AG08395 (cell line): ENCODE measurements at places on chromosomes 11 and 22.

GRCh38 chr22:49540084-49540912 lies 287.4 kb downstream of the BRD1 start:
- DNase-seq, result no peak

GRCh38 chr11:8263109-8263768 lies 439 bp downstream of the LMO1 start:
- DNase-seq, result no peak

- no peak for DNase-seq
Observed at GRCh38 chr11:63951779-63952536, 13.2 kb downstream of the NAA40 start.

DNA sequence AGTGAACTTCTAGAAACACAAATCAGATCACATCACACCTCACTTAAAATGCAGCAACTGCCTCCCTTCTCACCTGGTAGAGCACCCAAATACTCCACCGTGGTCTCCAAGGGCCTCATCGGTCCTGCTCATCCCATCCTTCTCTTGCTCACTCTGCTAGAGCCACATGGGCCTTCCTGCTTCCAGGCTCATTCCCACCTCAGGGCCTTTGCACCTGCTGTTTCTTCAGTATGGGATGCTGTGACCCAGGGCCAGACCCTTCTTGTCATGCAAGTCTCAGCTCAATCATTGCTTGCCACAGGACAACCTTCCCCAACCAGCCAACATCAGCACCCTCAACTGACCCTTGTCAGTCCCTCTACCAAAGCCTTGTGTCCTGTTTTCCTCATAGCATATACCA lies 124.9 kb downstream of the GALNT18 start:
- DNase-seq, result no peak

GRCh38 chr11:92154611-92155010 lies 70.0 kb upstream of the FAT3 start:
- DNase-seq, result no peak

DNA sequence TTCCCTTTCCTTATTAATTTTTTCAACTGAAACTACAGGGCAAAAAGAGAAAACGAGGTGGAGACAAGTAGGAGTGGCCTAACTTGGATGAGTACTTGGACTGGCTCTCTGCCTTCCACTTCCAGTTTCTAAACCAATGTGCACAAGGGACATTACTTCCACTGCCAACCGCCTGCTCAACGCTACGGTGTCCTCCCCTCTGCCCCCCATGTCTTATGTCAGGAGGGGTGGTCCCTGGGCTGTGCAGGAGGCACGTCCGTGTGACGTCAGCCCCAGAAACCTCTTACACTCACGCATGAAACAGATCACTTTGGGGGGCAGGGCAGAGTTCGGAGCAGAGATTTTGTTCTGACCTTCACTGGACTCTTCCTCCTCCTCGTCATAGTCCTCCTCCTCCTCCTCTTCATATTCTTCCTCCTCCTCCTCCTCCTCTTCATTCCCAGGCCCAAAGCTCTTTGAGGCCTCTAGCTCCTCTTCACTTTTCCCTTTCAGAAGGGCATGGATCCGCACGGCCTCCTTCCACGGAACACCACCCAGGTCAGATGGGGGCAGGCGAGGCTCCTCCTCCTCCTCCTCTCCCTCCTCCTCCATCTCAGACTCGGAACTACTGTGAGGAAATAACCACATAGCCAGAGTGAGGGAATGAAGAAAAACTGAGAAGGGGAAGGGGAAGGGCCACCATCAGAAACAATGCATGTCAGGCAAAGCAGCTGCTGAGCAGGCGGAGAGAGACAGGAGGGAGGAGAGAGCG lies 57.4 kb upstream of the BID start:
- peak; percentile 42 for DNase-seq

GRCh38 chr11:62143727-62144126 lies 19.9 kb downstream of the INCENP start:
- DNase-seq, result no peak

- DNase-seq, result no peak
Observed at GRCh38 chr11:129184581-129184980, 7.5 kb downstream of the ARHGAP32 start.

DNA sequence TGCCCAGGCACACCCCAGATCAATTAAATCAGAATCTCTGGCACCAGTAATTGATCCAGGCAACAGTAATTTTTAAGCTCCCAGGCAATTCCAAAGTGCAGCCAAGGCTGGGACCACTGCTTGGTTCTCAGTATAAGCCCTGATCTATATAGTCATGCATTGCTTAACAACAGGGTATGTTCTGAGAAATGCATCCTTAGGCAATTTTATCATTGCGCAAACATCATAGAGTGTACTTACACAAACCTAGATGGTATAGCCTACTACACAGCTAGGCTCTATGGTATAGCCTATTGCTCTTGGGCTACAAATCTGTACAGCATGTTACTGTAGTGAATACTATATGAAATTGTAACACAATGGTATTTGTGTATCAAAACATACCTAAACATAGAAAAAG lies 651 bp upstream of the C11orf42 start:
- DNase-seq, result no peak

DNA sequence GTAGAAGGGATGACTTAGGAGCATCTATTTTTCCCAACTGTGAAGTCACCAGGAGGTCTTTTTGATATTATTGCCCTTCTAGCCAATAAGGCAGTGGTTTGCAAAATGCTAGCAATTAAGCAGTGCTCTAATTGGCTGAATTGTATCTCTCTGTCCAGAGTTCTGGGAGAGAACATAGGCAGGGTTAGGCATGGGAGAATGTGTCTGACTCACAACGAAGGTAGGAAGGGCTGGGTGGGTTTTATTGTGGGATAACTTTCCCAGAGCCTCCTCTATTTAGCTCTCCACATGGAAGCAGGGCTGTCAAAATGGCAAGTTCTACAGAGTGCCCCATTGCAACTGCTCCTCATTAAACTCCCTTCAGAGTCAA lies 415.9 kb upstream of the CADM1 start:
- DNase-seq, result no peak

DNA sequence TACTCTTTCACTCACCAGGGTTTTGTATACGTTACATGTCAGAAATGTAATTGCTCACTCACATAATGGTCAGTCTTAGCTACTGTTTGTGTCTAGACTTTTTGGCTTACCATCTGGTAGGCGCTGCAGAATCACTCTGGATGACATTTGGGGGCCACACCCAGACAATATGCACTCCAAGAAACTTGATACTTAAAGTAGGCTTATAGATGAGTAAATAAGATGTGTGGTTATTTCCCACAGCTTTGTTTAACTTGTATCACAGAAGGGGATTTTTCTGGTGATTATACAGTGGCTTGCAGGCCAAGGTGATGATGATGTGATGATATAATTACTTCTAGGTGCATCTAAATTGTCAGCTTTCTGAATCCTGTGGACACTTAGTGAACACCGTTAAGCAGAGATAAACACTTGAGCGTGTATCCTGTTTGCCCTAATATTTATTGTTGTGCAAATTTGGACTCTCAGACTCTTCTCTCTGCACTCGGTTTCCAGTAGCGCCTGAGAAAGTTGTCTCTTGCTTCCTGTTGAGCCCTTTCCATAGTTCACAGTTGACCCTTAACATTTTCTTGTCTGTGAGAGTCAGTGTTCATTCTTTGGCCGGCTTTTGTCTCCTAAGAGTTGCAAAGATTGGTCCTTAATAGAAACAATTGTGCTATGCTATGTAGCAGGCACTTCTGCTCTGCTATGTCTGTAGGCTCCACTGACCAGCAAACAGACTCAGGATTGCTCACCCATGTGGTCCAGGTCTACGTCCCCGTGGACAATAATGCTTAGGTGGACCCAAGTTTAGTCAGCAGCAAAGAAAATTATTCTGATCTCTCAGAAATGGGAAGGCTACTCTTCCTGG lies 89.3 kb downstream of the PRR5L start:
- no peak for DNase-seq

DNA sequence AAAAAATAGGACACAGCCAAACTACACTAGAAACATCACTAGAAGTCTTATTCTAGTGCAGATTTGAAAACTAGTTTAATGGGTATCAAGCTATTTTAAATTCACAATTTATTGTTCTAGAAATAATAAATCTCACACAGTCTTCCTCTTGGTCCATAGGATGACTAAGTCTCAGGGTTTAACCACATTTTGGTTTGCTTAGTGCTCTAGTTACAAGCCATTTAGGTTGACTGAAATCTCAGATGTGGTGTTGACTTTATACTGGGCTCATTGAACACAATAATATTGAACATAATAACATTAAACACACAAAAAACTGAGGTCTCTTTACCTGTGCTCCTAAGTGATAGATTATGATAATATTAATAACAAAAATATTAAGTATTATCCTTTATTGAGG lies 760.3 kb upstream of the CCDC179 start:
- DNase-seq, result no peak
